ENCODE measurements at places on chromosomes 5 and 9.

GRCh38 chr9:3850098-3850497 lies 324.3 kb upstream of the RFX3 start:
- no peak for DNase-seq

- no peak for DNase-seq
These were observed 90.8 kb upstream of the IRX4 start for GRCh38 chr5:1973391-1974013.

DNA sequence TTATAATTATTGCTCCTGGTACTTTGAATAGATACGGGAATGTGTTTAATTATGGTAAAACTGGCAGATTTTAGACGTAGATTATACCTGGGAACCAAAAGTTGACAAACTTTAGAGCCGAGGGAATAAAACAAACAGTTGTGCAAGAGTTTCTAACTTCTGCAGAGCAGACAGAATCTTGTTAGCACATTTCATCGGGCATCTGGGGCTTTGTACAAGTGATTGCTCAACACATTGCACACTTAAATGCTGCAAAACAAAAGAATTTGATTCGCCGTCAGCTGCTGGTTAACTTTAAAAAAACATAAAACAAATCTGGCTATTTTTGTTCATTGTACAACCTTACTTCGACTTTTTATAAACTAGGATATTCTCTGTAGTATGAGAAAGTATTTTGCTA lies 398.1 kb downstream of the MAN2A1 start:
- DNase-seq = no peak

- no peak for DNase-seq
These were observed 38.5 kb downstream of the MACROH2A1 start for GRCh38 chr5:135360278-135361274.

- DNase-seq = no peak
These were observed 221.6 kb downstream of the ACTL7B start for GRCh38 chr9:108634204-108634603.

- no peak for DNase-seq
These were observed 854.1 kb downstream of the MAT2B start for GRCh38 chr5:164359260-164360255.

- no peak for DNase-seq
These were observed 122.0 kb downstream of the DRD1 start for GRCh38 chr5:175321927-175322532.

DNA sequence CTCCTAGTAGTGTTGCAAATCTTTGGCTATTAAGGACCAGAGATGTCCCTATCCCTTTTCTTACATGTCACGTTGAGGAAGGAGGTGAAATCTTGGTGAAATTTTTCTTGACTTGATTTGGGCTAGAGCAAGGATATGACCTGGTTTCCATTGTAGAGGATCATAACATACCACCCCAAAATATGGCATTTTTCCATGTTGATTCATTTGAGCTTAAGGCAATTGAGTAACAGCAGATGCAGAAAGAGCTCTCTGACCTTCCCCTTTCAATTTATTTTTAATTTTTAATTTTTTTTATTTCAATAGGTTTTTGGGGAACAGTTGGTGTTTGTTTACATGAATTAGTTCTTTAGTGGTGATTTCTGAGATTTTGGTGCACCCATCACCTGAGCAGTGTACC lies 61.2 kb upstream of the MAP1B start:
- DNase-seq = no peak

- DNase-seq = no peak
These were observed 17.5 kb downstream of the TNIP1 start for GRCh38 chr5:151063142-151063989.

GRCh38 chr5:142725231-142726187 lies 39.6 kb upstream of the FGF1 start:
- no peak for DNase-seq

- DNase-seq = no peak
These were observed 337.8 kb upstream of the PAPPA start for GRCh38 chr9:115815786-115816185.

DNA sequence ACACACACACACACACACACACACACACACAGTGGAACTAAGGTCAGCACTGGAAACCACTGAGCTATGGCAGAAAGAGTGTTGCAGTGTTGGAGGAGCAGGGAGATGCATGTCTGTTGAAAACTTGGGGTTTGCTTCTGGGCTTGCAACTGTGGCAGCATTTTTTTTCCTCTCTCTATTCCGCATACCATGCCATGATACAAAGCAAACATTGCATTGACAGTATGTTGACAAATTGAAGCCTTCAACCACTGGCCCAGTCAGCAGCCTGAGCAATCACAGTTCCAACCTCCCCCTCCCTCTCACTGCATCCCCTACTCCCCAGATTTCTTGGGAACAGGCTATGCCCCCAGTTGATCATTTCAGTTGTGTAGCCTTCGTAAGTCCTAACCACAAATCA lies 478.1 kb upstream of the WWC1 start:
- DNase-seq = no peak

GRCh38 chr5:137832416-137832815 lies 35.2 kb upstream of the MYOT start:
- DNase-seq = no peak

DNA sequence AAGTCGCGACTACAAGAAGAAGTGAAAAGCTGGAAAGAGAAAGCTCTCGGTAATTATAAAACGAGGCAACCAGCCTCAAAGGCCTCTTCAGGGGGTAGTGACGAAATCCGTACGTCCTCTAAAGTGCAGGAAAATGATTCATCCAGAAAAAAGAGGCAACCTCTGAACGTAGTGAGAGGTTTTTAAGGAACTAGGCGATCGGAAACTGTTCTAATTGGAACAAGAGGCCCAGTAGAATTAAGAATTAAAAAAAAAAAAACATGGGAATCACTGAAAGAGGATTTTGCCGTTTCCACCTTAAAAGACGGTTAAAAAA lies 1.0 kb downstream of the CSNK1A1 start:
- no peak for DNase-seq

DNA sequence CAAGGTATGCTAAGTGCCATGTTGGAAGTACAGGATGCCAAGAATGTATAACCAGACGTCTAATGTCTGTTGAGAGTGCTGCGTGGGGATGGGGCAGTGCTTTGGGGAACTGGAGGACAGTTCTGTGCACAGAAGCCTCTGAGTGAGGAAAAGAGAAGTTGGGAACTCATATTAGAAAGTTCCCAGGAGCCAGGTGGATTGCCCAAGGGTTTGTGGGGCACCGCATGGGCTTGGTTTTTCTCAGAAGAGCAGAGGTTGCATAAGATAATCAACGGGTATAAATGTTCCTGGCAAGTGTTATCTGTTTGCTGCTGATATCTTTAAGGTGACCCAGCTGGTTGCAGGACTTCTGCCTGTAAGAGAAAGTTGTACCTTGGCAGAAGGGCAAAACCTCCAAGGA lies 13.1 kb downstream of the HRH2 start:
- DNase-seq = no peak

DNA sequence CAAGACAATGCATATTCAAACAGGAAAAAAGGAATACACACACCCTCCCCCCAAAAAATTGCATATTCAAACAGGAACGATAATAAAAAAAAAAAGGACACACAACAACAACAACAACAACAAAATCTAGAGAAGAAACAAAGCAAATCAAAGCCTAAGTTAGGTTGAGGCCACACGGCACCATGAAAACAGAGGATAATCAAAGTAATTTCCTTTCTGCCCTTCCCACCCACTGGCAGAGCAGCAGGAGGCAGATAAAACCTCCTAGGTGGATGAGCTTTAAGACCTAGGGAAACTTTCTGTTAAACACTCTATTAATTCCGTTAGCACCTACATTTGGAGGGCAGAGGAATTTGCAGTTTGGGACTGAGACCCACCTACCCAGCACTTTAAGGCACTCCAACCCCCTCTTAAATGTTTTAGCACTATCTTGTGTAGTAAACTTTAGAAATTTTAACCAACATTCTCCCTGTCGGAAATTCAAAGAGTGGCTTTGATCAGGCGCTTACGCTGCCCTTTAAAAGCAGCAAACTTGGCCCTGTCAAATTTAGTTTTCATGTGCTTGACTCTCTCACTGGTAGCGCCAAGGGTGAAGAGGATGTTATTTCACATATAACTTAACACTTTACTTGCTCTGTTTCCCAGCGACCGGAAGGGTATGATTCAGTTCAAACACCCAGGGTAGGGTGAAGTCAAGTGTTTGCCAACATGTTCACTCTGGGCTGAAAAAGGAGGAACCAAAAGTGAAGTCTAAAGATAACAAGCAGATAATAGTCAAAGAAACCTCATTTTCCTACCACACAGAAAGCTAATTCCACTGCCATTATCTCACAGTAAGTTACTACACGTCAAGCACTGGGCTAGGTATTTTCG lies 9.2 kb downstream of the ENC1 start:
- DNase-seq = no peak

- DNase-seq = no peak
These were observed 4.1 kb downstream of the AKNA start for GRCh38 chr9:114383521-114384231.

DNA sequence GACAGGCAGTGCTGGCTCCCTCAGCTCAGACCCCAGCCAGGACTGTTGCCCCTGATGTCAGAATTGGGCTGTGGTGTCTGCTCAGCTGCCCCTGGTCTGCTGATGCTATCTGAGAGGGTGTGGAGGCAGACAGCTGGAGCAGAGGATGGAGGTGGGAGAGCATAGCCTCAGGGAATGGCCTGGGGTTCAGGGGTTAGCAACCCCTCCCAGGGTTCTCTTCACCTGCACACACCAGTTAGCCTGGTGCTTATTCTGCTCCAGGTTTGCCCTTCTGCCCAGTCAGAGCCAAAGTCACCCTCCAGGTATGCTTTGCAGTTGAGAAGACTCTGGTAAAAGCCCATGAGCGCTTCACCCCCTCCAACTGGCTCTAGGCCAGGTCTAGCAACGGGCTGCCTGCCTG lies 109.8 kb downstream of the SAXO1 start:
- DNase-seq = no peak

DNA sequence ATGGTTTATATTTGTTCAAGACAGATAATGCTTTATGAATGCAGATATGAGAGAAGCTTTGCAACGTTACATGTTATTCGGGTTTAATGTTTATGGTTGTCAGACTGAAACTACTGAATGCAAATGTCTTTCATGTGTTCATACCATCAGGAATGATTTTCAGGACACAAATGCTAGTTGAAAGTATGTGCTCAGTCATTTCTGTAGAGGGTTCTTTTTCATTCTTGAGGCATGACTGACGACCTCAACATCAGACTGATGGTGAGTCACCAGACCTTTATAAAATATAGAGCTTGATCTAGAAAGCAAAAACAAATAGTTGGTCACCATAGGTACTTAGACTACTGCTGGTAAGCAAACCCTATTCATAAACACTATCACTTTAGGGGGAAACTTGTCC lies 287.3 kb upstream of the NUDT12 start:
- no peak for DNase-seq

DNA sequence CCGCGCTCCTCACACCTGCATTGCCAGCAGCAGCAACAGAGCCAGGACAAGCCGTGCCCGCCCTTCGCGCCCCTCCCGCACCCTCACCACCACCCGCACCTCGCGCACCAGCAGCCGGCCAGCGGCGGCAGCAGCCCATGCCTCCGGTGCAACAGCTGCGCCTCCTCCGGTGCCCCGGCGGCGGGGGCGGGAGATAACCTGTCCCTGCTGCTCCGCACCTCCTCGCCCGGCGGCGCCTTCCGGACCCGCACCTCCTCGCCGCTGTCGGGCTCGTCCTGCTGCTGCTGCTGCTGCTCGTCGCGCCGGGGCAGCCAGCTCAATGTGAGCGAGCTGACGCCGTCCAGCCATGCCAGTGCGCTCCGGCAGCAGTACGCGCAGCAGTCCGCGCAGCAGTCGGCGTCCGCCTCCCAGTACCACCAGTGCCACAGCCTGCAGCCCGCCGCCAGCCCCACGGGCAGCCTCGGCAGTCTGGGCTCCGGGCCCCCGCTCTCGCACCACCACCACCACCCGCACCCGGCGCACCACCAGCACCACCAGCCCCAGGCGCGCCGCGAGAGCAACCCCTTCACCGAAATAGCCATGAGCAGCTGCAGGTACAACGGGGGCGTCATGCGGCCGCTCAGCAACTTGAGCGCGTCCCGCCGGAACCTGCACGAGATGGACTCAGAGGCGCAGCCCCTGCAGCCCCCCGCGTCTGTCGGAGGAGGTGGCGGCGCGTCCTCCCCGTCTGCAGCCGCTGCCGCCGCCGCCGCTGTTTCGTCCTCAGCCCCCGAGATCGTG lies 517 bp downstream of the KCNN2 start:
- no peak for DNase-seq

GRCh38 chr9:113857875-113858274 lies 18.2 kb upstream of the ZNF618 start:
- no peak for DNase-seq

DNA sequence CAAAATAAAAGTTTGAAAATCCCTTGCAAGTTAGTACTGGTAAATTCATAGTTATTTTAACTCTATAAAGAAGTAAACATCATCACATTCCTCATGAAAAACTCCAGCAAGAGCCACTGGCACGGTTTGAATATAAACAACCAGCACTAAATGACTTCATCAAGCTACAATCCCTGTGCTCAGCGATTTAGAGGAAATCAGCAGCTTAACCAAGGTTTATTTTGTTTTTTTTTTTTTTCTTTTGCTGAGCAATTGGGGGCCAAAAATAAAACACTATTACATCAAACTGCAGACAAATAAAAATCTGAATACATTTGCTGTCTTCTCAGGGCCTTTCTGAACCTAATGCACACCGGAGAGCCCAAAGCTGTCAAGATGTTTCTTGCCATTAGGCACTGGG lies 106.2 kb upstream of the SLC24A2 start:
- no peak for DNase-seq

- no peak for DNase-seq
These were observed 19.2 kb upstream of the EXOC3 start for GRCh38 chr5:423626-424261.

DNA sequence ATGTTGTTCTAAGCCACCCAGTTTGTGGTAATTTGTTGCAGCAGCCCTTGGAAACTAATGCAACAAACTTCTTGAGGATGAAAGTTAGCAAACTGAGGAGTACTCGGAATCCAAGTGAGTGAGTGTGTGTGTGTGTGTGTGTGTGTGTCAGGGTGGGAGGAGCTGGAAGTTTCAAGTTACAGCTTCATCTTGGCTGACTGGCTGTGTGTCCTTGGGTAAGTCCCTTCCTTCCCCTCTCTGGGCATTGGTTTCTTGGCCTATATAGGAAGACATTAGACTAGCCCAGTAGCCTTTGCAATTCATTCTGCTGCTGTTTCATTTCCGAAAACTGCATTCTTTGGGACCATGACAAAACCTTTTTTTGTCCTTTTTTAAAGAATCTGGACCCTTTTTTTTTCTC lies 157.2 kb downstream of the MELK start:
- DNase-seq = no peak

- no peak for DNase-seq
These were observed 5.0 kb downstream of the DMRT3 start for GRCh38 chr9:981491-981898.

GRCh38 chr5:141870228-141870627 lies 8.0 kb downstream of the PCDH1 start:
- no peak for DNase-seq

DNA sequence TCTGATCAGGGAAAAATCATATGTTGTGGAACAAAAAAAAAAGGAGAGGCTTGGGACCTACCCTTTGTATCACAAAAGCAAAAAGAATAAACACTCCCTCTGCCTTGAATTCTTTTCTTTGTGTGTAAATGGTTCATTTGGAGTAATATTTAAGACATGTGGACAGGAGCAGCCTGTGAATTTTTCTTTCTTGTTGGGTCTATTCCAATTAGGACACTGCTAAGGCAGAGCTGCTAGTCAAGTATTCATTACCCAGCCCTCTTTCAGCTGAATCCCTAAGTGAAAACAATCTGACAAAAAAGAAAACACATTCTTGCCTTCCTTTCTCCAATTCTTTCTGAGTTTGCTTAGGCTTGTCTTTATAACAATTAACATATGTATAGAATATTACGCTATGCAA lies 330.0 kb downstream of the EBF1 start:
- DNase-seq = no peak

GRCh38 chr5:68798877-68799843 lies 294.7 kb upstream of the SLC30A5 start:
- DNase-seq = no peak

- DNase-seq = no peak
These were observed 53.3 kb upstream of the LMNB1 start for GRCh38 chr5:126723643-126724042.
